Activated CD4-positive, alpha-beta T cell treated with anti-CD3 and anti-CD28 coated beads, Interleukin-2, Interleukin-6, amounts not matched to agents 100 ng/mL and 50 ng/mL, durations not matched to agents 16 hours and 8 hours (primary cell): ENCODE measurements at places on chromosomes 2 and 18.

DNA sequence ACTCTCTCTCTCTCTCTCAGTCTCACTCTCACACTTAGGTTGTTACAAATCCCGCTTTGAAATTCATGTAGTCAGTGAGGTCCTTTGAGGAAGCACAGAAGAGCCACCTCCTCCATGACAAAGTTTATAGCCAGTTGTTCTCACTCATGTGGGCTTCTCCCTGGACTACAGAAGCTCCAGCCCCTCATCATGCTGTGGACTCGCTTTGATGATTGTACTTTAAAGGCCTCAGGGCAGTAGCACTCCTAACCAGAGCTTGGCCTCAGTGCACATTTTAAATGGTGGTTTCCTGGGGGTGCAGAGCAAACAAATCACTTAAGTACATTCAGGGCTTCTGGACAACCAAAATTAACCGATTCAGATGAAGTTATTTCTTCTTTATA lies 115.7 kb downstream of the MTCL1 start:
- no peak for DNase-seq

- DNase-seq = peak; percentile 79
These were observed 32.8 kb upstream of the SLC14A1 start for GRCh38 chr18:45690975-45691815.

- no peak for DNase-seq
These were observed 10.2 kb downstream of the RAB10 start for GRCh38 chr2:26043862-26044696.

DNA sequence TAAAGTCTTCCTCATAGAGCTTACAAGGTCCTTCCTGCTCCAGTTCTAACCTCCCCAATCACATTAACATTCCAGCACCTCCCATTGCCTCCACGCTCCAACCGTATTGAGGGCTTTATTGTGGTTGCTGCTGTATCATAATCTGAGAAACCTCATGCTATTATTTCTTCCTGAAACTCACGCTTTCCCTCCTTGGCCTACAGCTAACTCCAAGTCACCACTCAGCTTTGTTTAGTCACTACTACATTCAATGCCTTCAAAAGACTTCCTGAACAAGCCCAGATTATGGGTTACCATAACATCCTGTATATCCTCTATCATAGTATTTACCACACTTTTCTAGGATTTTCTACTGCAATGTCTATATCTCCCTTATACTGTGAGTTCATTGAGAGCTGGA lies 230.4 kb downstream of the IKZF2 start:
- DNase-seq = no peak

GRCh38 chr2:110768591-110768990 lies 36.2 kb downstream of the ACOXL start:
- no peak for DNase-seq

DNA sequence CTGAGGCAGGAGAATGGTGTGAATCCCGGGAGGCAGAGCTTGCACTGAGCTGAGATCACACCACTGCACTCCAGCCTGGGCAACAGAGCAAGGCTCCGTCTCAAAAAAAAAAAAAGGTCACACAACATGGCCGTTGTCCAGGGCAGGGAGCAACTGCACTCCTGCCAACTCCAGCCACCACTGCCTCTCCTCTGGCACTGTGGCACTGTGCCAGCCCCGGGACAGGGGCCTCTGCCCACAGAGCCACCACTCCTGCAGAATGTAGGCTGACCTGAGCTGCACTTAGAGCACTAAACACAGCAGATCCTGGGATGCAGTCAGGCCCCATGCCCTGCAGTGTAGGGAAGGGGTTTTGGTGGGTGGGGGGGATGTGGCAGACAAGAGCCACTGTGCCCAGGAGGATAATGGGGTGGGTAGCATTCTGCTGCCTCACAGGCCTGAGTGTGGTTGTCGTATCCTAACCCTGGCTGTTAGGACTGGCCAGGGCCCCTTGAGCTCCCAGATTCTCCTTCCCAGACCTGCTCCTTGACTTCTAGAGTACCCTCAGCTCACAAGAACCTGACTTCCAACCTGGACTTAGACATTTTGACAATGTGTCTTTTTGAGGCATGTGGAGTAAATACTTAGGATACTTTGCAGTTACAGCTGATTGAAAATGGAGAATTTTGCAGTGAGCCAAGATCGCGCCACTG lies 69.4 kb upstream of the SH3RF3 start:
- no peak for DNase-seq

DNA sequence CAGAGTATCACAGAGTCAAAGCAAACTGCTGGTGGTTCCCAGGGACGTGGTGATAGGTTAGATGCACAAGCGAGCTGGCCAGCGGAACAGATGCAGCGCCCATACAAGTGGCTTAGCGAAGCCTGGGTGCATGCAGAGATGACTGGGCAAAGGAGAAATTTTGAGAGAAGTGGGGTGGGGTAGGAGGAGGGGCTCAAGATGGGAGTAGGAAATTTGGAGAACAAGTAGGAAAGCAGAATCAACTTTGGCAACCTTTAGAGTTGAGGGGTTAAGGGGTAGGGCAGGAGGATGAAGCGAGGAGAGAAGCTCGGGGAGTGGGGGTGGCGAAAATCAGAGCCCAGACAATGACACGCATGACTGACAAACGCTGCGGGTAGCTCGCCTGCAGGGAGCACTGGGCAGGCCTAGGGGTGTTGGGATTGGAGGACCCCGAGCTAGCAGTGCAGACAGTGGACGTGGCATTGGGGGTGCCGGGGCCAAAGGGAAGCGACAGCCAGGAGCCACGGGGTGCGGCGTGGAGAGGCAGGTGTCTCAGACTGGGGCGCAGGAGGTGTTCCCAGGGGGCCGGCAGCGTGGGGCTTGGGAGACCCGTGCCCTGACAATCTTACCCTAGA lies 431 bp downstream of the FAM98A start:
- peak; percentile 74 for DNase-seq
